ENCODE measurements at places on chromosomes 12 and 14.

DNA sequence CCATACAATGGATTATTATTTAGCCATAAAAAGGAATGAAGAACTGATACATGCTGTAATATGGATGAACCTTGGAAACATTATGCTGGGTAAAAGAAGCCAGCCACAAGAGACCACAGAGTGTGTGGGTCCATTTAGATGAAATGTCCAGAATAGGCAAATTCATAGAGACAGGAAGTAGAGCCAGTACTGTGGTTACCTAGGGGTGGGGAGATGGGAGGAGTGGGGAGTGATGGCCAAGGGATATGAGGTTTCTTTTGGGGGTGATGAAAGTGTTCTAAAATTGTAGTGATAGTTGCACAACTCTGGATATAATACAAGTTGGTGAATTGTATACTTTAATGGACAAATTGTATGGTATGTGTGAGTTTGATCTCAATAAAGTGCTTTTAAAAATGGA, 18.6 kb downstream of the JDP2 start:
- no peak for DNase-seq

DNA sequence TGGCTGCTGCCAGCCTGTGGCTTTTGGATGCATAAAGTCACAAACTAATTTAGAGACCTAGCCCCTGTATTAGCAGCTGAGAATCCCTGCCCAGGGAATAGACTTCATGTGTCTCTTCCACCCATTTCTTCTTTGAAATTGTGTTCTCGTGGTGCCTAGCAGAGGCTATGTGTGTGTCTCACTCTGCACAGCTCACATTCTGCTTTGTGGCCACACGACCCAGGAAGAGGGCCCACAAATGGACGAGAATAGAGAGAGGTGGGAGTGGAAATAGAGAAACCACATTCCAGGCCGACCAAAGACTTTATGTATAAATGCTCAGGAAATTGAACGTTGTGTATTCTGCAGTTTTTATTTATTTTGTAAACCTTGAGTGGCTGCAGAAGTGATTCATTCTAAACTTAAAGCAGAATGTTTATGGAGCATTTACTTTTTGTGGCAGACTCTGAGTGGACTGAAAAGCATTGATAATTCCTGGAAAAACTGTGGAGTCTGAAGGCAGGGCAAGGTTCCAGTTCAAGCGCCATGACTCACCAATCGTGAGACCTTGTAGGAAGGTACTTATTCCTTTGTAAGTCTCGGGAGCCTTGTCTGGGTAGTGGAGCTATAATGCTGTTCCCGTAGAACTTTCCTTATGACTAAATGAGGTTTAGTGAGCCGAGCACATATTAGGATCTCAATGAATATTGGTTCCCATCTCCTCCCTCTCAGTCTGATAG, 9.1 kb downstream of the B4GALNT3 start:
- no peak for DNase-seq

- no peak for DNase-seq
These were observed 44.6 kb downstream of the LLPH start for GRCh38 chr12:66085998-66086397.

- DNase-seq = no peak
These were observed 23.1 kb downstream of the TMEM121 start for GRCh38 chr14:105549481-105549880.

- DNase-seq = no peak
These were observed 112.3 kb upstream of the KRR1 start for GRCh38 chr12:75623631-75624154.

GRCh38 chr12:123634142-123634561, 523 bp downstream of the GTF2H3 start:
- DNase-seq = no peak

GRCh38 chr12:34393821-34394150, 371.5 kb downstream of the ALG10 start:
- no peak for DNase-seq

DNA sequence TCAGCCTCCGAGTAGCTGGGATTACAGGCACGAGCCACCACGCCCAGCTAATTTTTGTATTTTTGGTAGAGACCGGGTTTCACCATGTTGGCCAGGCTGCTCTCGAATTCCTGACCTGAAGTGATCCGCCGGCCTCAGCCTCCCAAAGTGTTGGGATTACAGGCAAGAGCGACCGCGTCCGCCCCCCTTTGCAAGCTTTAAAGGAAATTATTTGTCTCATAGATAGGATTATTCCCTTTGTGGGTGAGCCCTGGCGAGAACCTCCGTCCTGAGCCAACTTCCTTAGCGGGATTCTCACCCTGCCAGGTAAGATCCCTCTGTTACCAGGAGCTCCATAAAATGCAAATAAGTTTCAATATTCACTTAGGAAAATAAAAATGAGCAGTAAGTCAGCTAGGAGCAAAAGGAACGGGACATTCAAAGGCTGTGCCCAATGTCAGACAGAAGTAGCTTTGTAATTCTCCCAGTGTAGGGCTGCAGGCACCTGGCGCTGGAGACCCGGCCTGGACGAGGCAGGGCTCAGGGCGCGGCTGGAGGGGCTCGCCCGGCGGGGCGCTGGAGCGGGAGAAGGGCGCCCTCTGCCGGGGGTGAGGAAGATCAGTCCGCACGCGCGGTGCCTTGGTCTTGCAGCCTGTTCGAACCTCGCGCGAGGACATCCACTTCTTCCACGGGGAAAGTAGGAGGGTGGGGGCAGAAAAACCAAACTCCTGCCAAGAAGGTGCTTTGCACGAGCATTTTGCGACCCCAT, 47.2 kb upstream of the PLXNC1 start:
- no peak for DNase-seq

DNA sequence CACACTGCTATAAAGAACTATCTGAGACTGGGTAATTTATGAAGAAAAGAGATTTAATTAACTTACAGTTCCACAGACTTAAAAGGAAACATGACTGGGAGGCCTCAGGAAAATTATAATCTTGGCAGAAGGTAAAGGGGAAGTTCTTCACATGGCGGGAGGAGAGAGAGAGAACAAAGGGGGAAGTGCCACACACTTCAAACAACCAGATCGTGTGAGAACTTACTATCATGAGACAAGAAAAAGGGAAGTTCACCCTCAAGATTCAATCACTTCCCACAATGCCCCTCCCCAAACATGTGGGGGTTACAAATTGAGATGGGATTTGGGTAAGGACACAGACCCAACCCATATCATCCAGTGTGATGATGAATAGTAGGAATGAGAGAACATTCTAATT, 366.5 kb downstream of the LRFN5 start:
- DNase-seq = no peak

GRCh38 chr14:106276326-106277267, 750.2 kb downstream of the TMEM121 start:
- no peak for DNase-seq
